SJCRH30 (cell line): ENCODE measurements at places on chromosomes 7 and 10. TPM values are rescaled to one million over a fixed set of nuclear protein-coding genes. Genes with fewer than 3 reads are reported as not detected.

The SLC39A12 gene
- total RNA-seq: not detected in 2 replicates

The SLC26A4 gene
- total RNA-seq: 3.7 and 3.9 TPM in 2 replicates

The OR2A12 gene
- not detected in 2 replicates for total RNA-seq

The IFIT1 gene
- total RNA-seq: 0.33 and 0.36 TPM in 2 replicates

The ZNF804B gene
- 0.04 and 0.05 TPM in 2 replicates for total RNA-seq
